ENCODE measurements at places on chromosomes 6 and 20.
A peak's percentile ranks its signal among the peaks of the same experiment; 100 is the strongest.

DNA sequence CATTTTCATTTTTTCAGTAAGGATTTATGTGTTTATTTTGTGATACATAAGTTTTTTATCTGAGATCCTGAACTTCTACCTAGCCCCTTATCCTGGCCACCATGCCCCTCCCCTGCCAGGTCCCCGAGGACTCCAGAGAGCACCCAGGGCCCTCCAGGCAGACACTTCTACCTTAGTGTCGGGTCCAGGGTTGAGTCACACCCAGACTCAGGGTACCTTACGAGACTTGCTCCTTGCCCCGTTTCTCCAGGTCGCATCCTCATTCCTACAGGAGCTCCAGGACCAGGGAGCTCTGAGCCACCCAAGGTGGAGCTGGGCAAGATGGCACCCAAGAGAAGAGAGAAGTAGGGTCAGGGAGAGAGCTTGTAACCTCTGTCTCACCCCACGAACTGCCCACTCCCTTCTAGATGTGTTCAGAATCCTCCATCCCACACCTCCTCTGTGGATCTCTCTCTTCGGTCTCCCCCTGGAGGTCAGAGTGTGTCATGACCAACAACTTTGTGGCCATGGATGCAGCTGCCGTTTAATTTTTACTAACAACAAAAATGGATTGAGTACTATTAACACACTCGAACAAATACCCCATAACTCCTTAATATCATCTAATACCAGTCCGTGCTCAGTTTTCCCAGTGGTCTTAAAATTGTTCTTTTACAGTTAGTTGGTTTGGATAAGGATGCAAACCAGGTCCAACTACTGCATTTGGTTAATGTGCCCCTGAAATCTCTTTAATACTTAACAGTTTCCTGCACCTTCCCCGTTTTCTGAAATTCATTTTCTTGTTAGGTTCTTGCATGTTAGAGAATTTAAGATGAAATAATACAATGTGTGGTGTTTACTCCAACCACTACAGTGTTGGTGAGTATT, 130.6 kb upstream of the INSM1 start:
- DNase-seq = peak; percentile 58

DNA sequence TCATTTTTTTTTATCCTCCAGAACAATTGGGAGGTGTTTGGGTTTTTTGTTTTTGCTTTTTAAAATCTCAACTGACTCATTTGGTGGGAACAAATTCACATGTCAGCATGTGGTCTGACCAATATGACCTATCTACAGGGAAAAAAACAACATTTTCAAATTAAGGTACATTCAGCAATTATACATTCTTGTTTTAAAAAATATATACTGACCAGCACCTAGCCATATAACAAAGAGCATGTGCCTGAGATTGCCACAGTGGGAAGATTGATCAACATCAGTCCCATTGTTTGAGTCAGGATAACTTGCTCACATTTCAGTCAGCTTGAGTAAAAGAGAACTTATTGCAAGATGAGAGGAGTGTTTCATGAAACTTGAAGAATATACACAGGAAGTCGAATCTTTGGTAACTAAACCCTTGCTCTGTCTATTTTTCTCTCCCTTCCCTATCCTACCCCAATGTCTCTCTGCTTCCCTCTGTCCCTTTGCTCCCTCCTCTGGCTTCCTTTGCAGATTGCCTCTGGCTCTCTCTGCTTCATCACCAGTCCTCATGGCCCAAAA, 163.2 kb upstream of the TAB2 start:
- DNase-seq = no peak

DNA sequence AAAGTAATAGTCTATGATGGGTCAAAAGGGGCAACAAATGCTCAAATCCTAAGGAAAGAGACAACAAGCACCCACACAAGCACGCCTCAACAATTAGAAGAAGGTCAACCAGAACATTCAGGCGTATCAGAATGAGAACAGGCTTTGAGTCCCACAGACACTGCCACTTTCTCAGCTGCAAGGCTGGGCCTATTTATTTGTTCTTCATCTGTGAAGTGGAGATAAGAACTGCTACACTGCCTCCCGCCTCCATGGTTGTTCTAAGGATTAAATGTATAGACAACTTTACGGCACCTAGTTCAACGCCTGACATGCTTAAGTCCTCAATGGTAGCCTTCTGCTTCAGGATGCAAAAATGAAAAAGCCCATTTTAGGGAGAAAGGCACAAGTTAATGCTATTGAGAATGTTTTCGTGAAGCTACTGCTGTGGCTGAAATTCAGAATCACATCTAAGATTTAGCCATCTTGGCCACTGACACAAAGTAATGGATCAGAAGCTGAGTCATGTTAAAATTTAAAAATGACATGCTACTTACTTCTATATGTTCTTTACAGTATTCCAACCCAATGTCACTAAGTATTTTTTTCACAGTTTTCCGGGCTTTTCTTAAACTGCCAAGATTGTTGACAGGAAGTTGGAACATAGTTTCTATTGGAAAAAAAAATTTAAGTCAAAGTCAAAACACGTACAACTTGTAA, 27.7 kb downstream of the ADNP start:
- no peak for DNase-seq

DNA sequence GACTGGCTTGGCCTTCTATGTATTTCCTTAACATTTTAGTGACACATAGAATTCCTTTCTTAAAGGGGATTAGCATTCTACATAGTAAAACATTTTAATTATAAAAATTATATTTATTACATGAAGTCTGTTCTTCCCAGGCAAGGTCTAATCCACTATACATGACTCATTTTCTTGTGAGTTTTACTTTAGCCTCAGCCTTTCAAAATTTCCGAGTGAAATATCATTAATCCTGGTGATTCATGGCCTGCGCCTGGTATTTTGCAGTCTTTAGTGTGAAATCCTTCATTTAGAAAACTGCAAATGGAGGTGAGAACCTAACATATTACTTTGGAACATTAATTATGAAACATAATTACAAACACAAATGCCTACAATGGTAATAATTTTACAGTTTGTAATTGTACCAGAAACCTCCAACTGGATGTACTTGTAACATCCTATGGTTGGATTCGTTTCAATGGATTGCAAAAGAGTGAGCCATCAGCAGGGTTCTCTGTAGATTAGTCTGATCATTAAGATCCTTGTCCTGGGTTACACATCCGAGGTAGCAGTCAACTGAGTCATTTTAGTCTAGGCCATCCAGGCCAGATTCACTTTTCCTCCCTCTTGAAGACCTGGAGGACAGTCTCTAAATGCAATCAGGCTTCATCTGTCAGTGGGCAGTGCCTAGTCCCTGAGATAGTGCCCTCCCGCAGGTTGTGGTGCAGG, 272.0 kb downstream of the PACRG start:
- DNase-seq = no peak

DNA sequence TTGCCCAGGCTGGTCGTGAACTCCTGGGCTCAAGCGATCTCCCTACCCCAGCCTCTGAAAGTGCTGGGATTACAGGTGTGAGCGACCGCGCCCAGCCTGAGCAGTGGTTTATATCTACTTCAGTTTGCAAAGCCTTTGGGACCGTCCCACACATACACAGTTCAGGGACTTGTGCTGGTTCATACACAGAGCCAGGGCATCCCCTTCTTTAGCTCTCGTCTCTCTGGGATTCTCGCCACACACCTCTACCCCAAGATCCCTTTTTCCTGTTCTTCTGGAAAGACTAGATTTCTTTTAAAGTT, 12.5 kb downstream of the CAP2 start:
- DNase-seq = no peak

DNA sequence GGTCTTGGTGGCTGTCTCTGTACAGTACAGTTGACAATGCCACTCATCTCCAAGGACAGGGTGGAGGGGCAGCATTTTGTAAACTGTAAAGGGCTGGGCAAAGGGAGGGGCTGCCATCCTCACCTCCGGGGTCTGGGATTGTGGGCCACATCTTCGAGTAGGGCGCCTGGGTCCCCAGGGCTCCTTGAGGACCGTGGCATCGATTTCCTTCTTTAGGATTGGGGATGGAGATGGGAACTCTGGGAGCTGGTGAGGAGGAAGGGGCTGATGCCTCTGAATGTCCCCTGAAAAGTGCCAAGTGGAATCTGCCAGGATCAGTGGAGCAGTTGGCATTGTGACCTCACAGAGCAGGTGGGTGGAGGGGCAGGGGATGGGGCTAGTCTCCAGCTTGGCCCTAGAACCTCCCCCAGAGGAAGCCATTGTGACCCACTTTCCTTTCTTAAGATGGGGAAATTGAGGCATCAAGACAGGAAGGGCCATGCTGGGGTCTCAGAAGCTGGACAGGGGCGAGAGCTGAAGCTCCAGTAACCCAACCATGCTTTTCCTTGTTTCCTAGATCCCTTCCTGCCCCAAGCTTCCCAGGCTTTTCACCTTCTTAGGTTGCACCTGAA, at the start of gene SUN5:
Gene SUN5, minus strand, starts transcription at position 293 of the 611 bp plus-strand sequence. Its CDS starts 93 bp downstream, at position 200.
- no peak for DNase-seq

DNA sequence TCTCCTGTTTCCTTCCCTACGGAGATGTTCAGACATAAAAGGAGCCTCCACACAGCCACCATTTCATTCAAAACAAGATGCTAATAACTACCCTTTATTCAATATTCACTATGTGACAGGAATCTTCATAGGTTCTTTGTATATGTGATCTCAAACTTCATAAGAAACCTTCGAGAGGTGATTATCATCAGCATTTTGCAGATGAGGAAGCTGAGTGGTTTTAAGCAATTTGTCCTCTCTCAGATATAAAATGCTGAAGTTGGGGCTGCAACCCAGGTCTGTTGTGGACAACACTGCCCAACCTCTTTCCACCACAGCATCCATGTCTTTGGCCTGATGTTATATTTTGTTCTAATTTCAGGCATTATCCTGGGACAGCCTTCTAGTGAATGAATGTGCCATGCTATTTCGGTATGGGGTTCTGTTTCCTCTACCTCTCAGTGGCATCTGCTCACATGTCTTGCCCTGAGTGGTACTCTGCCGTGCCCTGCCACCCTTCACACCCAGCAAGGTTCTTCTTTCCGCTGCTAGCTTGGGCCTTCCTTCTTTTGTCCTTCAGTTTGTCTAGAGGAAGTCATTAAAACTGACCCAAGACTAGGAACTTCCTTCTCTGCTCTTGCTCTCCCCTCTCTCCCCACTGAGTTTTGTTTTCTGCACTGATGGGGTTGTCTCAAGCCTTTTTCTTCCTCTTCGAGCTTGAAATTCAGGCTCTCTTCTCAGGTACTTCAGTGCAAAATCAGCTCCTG, 300.9 kb upstream of the PRDM1 start:
- peak; percentile 86 for DNase-seq

DNA sequence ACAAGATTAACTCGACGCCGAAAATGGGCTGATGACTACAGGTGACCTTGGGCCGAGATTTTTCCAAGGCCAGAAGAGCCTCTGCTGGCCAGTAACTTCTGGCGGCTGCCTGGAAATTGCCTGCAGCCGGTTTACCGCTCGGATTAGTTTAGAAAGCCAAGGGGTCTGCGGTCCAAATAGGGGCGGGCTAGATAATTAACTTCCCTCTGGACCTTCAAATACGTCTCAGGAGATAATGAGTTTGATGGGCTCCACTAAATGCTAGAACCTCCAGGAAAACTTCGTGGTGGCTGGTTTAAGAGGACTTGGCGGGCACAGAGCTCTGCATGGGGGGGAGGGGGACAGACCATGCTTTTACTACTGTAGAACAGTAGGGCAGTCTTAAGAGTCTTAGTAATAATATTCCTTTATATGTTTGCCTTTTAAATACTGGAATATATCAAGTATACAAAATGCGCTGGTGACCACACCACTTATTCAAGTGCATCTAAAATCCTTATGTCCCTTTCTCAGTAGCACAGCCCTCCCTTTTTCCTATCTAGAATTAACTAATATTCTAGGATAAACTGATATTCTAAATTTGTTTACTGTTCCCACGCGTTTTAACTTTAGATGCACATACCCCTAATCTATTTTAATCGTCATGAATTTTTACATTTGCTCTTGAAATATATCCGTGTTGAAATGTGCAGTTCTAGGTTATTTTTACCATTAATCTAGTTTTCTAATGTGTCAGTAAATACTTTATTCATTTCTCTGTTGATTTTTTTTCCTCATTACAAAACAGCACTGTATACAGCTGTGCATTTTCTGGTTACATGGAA, 107.5 kb upstream of the PRSS16 start:
- peak; percentile 87 for DNase-seq

DNA sequence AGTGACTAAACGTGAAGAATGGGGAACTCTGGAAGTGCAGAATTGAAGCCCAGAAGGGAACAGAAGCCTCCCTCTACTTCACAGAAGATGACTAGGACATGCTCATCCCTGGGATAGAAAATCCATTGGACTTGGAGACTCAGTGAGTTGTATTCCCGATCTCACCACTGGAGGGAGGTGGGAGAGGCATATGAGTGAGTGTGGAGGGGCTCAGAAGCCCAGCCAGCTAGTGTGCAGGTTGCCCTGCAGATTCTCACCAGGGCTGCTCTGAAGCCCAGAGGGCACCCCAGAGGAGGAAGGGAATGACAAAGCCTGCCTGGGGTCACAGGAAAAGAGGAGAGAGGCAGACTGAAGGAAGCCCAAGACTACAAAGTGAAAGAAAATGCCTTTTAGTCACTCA, 42.1 kb upstream of the HLA-E start:
- no peak for DNase-seq

DNA sequence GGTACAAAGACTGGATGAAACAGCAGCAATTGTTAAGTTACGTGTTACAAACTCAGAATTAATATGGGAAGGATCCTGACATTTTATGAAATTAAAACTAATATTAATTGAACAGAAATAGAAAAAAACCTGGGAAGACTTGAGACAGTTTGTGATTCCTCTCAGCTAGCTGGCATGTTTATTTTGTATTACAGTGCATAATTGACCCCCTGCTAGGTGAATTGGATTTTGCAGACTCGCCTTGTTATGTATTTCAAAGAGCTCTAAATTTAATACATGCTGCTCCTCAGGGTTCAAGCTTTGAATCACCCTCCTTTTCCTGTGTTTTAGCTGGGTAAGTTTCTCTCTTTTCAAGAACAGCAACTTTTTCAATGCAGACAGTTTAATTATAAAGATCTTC, 339.4 kb downstream of the PLCB1 start:
- DNase-seq = no peak

GRCh38 chr6:35751594-35751993, 14.8 kb downstream of the ARMC12 start:
- DNase-seq = no peak

- DNase-seq = no peak
Measured at GRCh38 chr20:49995586-49995985, 12.8 kb downstream of the SNAI1 start.

DNA sequence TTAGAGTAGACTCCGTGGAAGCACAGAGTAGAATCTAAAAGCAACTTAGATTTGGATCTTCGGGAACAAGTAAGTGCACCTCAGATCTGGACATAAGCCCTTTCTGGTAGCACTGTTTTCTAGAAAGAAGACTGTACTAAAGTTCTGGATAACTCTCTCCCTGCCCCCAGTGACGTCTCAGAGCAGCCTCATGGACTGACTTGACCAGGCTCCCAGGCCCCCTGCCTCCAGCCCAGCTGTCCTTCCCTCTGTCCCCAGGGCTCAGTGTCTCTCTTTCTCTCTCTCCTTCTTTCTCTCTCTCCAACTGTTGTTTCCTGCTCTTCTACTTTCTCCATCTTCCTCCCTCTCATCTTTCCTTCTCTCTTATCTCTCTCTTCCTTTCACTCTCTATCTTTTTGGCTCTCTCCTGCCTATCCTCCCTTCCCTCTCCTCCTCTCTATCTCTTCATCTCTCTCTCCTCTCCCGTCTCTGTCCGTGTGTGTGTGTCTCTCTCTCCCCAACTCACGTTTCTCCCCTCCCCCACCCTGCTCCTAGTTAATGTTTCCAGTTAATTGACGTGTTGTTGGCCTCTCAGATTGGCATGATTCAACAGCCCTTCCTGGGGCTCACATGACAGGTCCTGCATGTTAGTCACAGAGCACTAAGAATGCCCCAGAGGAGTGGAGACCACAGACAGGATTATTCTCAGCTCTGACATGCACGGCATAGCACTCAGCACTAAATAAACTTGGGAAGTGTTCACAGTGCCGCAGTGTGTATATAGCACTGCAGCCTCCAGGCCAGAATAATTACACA, 180.4 kb upstream of the FOXQ1 start:
- DNase-seq = no peak
